Common myeloid progenitor, CD34-positive (primary cell): ENCODE measurements at places on chromosomes 1 and 21.

GRCh38 chr1:235503403-235504121 lies 690 bp downstream of the B3GALNT2 start:
- H3K27ac ChIP-seq = no peak overlapping the region
- H3K27me3 ChIP-seq = no peaks in the 10 kb centered on the region
- H3K4me3 ChIP-seq = peak overlapping the region; percentile 75
- H3K36me3 ChIP-seq = no peaks in the 10 kb centered on the region

GRCh38 chr1:210631399-210631798 lies 302.7 kb downstream of the HHAT start:
- no peaks in the 10 kb centered on the region for H3K27me3 ChIP-seq
- H3K36me3 ChIP-seq = no peaks in the 10 kb centered on the region
- H3K27ac ChIP-seq = no peak overlapping the region
- no peak overlapping the region for H3K4me3 ChIP-seq
- DNase-seq = no peak

DNA sequence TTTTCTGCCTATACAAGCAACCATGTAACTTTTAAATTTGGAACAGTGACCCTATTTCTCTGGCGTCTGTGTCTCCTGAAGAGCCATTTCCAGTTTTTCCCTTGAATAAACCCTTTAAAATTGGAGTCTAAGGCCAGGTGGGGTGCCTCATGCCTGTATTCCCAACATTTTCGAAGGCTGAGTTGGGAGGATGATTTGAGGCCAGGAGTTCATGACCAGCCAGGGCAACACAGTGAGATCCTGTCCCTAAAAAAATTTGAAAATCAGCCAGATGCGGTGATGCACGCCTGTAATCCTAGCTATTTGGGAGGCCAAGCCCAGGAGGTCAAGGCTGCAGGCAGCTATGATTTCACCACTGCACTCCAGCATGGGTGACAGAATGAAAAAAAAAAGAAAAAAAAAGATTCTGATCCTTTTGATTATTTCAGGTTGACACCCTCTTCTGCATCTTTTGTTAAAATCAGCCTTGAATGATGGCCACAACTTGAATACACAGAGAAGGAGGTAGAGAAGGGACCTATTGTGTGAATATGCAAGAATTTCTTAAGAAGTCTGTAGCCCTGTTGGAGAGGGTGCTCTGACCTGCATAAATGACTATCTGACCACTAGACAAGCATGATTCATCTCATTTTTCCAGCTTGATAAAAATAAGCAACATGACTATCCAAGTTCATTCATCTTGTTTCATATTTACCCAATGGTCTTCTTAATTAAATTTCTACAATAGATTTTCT lies 40.2 kb upstream of the PARP1 start:
- DNase-seq = no peak
- H3K4me3 ChIP-seq = no peak overlapping the region
- H3K27me3 ChIP-seq = no peaks in the 10 kb centered on the region
- H3K27ac ChIP-seq = no peak overlapping the region

DNA sequence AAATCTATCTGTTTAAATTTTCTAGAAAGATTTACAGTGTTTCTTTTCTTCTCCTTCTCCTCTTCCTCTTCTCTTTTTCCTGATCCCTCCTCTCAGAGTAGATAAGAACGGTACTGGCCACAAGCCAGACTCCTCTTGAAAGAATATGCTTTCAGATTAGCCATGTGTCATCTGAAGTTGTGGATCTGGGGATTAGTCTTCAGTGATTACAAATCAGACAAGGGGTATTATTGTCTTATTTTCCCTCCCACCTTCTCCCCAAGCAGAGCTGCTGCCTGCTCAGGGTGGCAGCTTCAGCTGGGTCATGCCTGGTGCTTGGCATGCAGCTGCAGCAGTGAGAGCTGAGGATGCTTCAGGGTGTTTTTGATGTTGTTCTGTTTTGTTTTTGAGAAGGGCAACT lies 42.7 kb downstream of the SGIP1 start:
- no peak overlapping the region for H3K4me3 ChIP-seq
- peak; percentile 41 for DNase-seq
- no peak overlapping the region for H3K27ac ChIP-seq
- H3K36me3 ChIP-seq = no peaks in the 10 kb centered on the region

DNA sequence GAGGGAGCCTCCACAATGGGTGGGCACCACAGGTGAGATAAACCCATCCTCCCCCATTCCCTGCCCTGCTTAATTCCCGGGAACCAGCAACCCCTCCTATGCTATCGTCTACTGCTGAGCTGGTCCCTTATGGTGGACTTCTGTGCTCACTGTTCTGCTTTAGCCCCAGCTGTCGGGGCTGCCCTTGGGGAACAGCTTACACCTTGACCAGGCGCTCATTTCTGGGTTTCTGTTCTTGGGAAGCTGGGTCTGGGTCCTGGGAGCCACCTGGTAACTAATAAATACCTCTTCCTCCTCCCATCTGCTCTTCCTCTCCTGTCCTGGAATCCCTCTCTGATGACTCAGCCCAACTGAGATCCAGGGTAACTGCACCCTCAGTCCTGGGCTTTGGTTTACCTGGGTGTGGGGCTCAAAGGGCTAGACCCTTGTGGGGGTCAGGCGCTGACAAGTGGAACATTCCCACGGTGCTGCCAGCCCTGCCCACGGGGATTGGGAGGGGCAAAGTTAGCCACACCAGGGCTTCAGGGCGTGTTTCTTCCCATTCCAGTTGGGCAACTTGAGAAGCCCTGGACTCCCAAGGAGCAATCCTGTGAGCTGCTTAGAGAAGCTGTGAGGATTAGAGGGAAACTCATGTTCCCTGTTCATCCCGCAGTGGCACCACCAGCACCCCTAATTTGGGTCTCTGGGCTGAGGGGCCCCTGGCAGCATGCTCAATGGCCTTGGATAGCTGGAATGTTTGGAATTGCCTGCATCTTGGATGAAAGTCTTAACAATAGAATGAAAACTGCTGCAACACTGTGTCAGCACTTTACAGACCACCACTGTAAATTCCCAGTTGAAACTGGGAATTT lies 1.6 kb downstream of the PCAT6 start:
- no peaks in the 10 kb centered on the region for H3K36me3 ChIP-seq
- H3K4me3 ChIP-seq = no peak overlapping the region
- H3K27ac ChIP-seq = no peak overlapping the region
- no peak for DNase-seq
- peaks cover 4% of the 10 kb centered on the region for H3K27me3 ChIP-seq
- peaks cover 26% of the 10 kb centered on the region for H3K4me1 ChIP-seq

- peaks cover 3% of the 10 kb centered on the region for H3K36me3 ChIP-seq
- H3K27me3 ChIP-seq = no peaks in the 10 kb centered on the region
- H3K4me1 ChIP-seq = peaks cover 33% of the 10 kb centered on the region
- no peak overlapping the region for H3K4me3 ChIP-seq
Measured at GRCh38 chr1:161772397-161772796, 6.3 kb downstream of the ATF6 start.

GRCh38 chr1:184716158-184716557 lies 38.5 kb downstream of the EDEM3 start:
- H3K36me3 ChIP-seq = peaks cover 33% of the 10 kb centered on the region
- no peak overlapping the region for H3K27ac ChIP-seq
- H3K4me1 ChIP-seq = no peaks in the 10 kb centered on the region
- H3K27me3 ChIP-seq = no peaks in the 10 kb centered on the region
- no peak overlapping the region for H3K4me3 ChIP-seq

- H3K27ac ChIP-seq = no peak overlapping the region
- no peaks in the 10 kb centered on the region for H3K36me3 ChIP-seq
- DNase-seq = no peak
Measured at GRCh38 chr1:109267743-109268300, 15.1 kb downstream of the PSRC1 start.

- no peaks in the 10 kb centered on the region for H3K36me3 ChIP-seq
- H3K27me3 ChIP-seq = no peaks in the 10 kb centered on the region
- DNase-seq = no peak
- no peak overlapping the region for H3K27ac ChIP-seq
Measured at GRCh38 chr1:154873321-154873950, 3.4 kb upstream of the KCNN3 start.
